ENCODE measurements at places on chromosomes 1 and 21.

DNA sequence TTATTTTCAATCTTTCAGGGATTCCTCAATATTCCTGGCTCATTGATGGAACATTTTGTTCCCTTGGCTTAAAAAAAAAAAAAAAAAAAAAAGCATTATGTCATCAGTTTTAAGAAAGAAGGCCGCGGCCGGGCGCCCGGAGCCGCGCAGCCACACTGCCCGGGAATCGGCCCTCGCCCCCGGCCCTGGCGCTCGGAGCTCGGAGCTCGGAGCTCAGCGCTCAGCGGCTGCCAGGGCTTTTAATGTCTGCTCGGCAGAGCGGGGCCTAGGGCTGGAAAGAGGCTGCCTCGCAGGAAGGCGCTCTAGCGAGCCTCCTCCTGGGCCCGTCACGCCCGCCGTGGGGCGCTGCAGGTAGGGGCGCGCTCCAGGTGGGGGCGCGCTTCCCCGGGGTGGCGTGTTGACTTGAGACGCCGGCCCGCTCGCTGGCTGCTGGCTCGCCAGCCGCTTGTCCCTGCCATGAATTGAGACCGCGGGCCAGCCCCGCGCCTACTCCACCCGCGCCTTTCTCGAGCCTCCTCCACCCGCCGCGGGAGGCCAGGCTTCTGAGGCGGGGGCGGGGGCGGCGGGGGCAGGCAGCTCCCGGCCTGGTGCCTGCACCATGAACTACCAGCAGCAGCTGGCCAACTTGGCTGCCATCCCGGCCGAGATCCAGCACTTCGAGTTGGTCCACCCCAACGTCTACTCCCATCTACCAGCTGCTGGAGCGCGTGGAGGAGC lies 5.4 kb upstream of the TDRD5 start:
- DNase-seq = no peak

DNA sequence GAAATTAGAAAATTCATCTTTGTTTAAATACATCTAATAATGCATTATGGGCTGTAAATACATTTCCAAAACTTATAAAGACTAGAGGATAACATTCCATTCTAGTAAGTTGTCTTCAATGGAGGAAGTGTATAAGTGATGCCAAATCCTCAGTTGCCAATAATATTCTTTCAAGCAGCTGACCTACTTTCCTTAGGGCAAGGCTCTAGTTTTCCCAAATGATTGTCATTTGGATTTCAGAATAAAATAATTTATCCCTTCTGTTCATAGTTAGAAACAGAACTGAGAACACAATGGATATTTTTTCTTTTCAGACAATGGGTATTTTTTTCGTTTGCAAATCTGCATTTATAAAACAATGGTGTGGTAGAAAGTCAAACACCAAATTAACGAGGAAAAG lies 354.9 kb upstream of the ADAMTS5 start:
- no peak for DNase-seq

GRCh38 chr1:208868554-208868953 lies 624.4 kb upstream of the PLXNA2 start:
- DNase-seq = no peak

- no peak for DNase-seq
These were observed 656.1 kb upstream of the ADGRL4 start for GRCh38 chr1:79662596-79662995.

DNA sequence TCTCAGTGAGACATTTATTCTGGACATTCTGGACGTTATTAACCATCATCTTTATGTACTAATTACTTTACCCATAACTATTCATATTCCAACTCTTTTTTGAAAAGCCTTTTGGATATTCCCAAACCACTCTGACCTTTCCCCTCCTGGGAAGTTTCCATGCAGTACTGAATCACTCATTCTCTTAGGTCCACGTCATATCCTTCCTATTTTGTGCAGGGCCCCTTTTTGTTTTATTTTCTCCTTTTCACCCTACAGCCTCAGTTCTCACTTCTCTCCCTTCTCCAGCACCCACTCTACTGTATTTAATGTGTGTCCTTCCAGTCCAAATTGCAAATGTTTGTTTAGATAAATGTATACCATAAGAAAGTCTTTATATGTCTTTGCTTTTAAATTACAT lies 16.4 kb upstream of the ATP1A1 start:
- no peak for DNase-seq

GRCh38 chr1:246573491-246573890 lies 7.2 kb downstream of the CNST start:
- DNase-seq = no peak

DNA sequence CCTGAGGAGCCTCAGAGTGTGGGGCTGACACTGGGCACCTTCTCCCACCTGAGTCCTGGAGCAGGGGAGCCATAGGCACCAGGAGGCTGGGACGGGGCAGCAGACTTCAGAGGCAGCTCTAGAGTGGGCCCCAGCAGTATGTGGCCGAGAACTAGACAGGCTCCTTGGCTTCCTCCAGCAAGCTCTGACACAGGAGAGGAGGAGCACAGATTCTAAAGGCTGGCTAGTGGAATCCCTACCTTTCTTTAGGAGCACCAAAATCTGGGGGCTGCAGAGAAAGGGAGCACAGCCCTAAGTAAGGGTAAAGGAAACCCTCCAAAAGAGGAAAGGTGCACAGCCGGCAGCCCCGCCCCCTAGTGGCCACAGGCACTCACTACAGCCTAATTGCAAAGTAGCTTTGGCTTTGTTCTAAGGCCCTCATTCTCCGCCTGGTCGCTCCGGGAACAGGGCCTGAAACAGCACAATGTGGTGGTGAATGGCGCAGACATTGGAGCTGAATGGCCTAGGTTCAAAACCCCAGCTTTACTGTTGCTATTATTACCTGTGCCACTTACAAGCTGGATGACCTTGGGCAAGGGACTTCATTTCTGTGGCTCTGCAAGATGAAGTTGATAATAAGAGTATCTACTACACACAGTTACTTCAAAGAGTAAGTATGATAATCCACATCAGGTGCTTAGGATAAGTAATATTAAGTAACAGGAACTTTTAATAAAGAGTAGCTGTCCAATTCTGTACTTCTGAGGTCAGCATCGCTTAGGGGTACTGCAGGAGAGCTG lies 8.8 kb upstream of the GUCA2A start:
- no peak for DNase-seq

GRCh38 chr1:165674599-165674998 lies 23.8 kb downstream of the ALDH9A1 start:
- DNase-seq = no peak

GRCh38 chr1:11617314-11617713 lies 36.9 kb downstream of the FBXO2 start:
- no peak for DNase-seq

GRCh38 chr1:147539122-147539575 lies 2.2 kb upstream of the BCL9 start:
- peak; percentile 92 for DNase-seq

DNA sequence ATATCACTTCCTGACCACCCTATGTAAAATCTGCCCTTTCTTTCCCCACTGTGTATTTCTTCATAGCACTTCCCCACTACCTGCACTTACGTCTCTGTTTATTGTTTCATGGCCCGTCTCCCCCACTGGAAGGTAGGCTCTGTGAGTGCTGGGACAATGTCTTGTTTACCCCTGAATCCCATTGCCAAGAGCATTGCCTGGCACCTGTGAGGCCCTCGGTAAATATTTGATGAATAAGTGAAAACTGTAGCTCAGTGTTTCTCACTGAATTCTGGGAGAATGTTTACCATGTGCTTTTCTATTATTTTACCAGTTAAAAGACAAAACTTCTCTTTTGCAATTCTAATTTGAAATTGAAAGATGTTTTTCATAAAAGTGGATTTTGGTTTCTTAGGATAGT lies 11.8 kb downstream of the NFASC start:
- no peak for DNase-seq

- no peak for DNase-seq
These were observed at the start of gene TNFRSF14 for GRCh38 chr1:2556277-2556677. Gene TNFRSF14 (plus strand): TSS chr1:2556371. CDS start chr1:2556665, 294 bp downstream.

Data from fibroblast of the conjunctiva (primary cell).